ENCODE measurements at places on chromosomes 6 and 20.
A peak's percentile ranks its signal among the peaks of the same experiment; 100 is the strongest.

GRCh38 chr20:8404912-8405635 is 273.0 kb downstream of the PLCB1 start:
- no peak for DNase-seq

GRCh38 chr6:42257614-42258013 is 40.0 kb upstream of the MRPS10 start:
- DNase-seq, result no peak

DNA sequence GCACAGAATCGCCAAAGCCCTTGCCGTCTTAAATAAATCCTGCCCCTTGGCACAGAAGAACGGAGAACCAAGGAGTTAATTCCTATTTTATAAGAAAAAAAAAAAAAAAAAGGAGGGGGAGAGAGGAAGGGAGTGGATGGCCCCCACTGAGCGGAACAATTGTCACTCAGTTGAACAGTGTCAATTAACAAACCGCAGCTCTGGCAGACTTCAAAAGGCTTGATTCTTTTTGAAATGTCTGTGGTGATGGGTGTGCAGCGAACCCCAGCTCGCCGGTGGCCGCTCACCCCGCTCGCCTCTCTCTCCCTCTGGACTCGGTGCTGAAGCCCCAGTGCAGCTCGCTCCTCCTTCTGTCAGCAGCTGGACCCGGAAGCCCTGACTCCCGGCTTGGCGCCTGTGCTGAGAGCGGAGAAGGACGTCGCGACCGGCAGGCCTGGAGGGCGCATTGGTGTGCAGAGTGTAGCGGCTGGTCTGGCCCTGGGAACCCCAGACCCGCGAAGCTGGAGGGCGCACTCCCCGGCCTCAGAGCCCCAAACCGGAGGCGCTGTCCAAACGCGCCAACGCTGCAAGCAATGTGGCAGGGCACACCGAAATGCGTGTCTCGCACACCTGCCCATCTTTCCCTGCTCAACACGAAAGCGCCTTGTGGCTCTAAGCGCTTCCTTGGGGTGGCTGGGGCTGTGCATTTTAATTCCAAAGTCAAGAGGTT is 3.4 kb downstream of the LINC00237 start:
- DNase-seq, result peak; percentile 34

- no peak for DNase-seq
These were observed 8.5 kb upstream of the SOD2 start for GRCh38 chr6:159701413-159701999.

DNA sequence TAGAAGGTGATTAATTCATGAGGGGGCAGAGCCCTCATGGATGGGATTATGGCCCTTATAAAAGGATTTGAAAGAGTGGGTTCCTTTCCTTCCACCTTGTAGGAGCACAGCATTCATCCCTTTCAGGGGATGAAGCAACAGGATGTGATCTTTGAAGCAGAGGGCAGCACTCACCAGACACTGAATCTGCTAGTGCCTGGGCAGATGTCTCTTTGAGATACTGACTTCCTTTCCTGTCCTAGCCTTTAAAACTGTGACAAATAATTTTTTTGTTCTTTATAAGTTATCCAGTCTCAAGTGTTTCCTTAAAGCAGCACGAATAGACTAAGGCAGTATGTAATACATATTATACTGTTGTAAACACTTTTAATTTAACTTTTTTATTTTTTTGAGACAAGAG is 538.6 kb upstream of the RNF217 start:
- no peak for DNase-seq

- DNase-seq, result no peak
These were observed 200.9 kb downstream of the BACH2 start for GRCh38 chr6:90095788-90096187.

GRCh38 chr6:38168699-38169098 is 349.2 kb downstream of the ZFAND3 start:
- DNase-seq, result no peak

DNA sequence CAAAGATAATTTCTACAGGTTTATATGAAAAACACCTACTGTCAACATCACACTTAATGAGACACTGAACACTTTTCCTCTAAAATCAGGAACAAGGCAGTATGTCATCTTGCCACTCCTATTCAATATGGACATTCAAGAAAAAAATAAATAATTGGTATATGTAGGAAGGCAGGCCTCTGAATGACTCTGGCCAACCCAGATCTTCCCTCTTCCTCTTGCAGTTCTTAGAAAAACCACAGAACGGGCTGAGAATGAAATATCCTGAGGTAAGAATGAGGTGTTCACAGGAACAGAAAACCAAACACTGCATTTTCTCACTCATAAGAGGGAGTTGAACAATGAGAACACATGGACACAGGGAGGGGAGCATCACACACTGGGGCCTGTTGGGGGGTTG is 1207.2 kb upstream of the CITED2 start:
- DNase-seq, result no peak

Measured in CD4-positive, alpha-beta T cell treated with Interleukin-4 for 4 hours (primary cell).